Cortex of kidney (tissue), 1 donor: ENCODE measurements at places on chromosomes 4 and X.

DNA sequence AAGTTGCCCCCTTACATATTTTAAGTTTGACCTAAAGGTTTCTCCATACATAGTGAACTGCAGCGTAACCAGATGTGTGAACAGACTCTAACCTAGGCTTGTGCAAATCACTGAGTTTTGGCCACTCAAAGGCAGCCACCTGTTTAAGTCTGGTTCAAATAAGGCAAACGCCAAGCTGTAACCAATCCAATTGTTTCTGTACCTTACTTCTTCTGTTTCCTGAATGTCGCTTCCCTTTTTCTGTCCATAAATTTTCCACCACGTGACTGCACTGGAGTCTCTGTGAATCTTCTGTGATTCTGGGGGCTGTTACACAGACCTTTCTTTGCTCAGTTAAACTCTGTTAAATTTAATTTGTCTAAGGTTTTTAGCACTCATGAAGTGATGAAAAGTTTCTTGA lies 618.8 kb downstream of the GLUD2 start:
- DNase-seq, result no peak

- DNase-seq, result no peak
Observed at GRCh38 chr4:78612398-78613178, 61.0 kb downstream of the ANXA3 start.

- DNase-seq, result no peak
Observed at GRCh38 chrX:68196939-68197791, 236.1 kb downstream of the OPHN1 start.

- no peak for DNase-seq
Observed at GRCh38 chr4:14092741-14093140, 465.2 kb upstream of the BOD1L1 start.

DNA sequence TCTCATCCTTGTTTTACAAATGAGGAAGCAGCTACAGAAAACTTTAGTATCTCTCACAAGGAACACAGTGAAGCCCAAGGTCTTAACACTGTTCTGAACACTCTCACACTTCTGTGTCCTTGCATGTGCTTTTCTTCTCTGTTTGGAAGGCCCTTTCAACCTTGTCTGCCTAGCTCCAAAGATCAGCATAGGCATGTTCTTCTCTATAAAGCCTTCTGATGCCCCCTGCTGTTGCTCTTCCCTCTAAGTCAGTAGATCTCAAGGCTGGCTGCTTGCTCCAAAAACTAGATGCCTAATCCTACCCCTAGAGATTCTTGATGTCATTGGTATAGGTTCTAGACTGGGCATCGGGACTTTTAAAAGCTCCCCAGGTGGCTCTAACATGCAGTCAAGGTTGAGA lies 5.9 kb downstream of the APOO start:
- DNase-seq, result no peak

DNA sequence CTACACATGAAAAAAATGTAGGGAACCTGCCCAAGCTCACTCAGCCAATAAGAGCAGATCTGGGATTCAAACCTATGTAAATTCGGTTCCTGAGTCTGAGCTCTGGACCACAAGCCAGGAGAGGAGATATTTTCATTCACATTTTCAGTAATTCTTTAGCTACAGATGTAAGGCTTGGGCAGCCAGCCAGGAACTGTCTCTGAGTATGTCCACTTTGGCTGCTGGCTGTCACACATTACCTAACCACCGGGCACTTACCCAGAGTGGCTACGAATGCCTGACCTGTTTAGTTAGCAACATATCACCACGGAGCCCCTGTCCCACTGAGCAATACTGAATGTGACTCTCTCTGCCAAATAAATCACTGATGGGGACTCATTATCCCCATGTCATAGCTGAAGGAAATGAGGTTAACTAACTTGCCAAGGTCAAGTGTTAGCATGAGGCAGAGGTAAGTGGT lies 15.3 kb downstream of the USP46 start:
- DNase-seq, result no peak

DNA sequence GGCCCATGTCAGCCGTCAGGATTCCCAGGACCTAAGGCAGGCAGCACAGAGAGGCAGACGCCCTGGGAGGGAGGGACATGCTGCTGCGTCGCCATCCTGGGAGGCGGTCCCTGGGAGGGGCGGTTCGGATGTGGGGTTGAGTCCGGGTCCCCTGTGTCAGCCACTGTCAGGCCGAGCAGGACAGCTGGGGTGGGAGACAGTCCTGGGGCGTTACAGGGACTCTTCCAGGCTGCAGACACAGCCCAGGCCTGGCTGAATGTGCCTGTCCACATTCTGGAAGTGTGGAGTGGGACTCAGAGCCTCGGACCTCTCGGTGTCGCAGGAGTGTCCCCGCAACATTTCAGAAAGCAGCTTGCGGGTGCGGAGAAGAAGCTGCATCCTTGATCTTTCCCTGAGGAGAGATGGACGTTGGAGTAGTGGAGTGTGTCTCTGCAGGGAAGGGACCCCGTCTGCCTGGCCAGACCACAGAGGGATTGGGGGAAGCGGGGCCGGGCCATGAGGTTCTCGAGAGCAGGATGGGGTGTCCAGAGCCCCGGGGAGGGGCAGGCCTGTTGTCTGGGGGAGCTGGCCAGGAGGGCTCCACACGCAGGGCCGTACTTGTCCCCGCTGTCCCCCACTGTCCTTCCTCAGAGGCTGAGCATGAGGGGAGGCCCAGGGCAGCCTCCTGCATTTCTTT lies 6.1 kb downstream of the AKAP17A start:
- no peak for DNase-seq

DNA sequence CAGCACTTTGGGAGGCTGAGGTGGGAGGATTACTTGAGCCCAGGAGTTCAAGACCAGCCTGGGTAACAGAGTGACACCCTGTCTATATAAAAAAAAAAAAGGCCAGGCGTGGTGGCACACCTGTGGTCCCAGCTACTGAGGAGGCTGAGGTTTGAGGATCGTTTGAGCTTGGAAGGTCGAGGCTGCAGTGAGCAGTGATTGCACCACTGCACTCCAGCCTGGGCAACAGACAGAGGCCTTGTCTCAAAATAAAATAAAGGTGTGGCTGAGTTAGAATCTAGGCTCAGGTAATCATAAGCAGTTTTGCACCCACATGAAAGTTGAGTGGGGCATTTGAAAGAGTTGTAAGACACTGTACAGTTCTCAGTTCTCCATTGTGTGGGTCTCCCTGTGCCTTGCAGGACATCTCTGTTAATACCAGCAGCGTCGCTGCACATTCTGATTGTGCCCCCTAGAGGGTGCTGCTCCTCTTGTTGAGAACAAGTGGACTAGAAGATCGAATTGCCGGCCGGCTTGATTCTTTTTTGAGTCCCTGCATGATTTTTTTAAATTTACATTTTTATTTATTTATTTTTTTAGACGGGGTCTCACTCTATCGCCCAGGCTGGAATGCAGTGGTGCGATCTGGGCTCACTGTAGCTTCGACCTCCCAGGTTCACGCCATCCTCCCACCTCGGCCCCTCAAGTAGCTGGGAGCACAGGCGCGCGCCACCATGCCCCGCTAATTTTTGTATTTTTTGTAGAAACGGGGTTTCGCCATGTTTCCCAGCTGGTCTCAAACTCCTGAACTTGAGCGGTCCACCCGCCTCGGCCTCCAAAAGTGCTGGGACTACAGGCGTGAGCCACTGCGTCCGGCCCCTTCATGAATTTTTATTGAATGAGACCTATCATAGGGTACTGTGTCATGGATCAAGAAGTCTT lies 73.6 kb upstream of the RBMX start:
- DNase-seq, result no peak

GRCh38 chr4:174578366-174578765 lies 56.1 kb upstream of the HPGD start:
- DNase-seq, result no peak

- DNase-seq, result no peak
Observed at GRCh38 chr4:182776376-182777105, 140.6 kb downstream of the DCTD start.

DNA sequence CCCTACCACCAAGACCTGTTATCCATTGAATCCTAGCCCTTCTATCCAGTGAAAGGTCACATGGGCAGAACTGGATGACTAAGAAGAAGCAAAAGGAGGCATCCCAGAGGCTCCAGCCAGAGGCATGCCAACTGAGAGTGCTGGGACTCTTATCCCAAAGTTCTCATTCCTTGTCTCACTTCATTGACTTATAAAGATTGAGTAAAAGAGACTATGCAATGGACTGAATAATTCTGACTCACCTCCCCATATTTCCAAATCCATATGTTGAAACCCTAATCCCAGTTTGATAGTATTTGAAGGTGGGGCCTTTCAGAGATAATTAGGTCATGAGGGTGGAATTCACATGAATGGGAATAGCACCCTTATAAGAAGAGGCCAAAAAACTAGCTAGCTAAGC lies 131.4 kb downstream of the COL25A1 start:
- DNase-seq, result no peak

DNA sequence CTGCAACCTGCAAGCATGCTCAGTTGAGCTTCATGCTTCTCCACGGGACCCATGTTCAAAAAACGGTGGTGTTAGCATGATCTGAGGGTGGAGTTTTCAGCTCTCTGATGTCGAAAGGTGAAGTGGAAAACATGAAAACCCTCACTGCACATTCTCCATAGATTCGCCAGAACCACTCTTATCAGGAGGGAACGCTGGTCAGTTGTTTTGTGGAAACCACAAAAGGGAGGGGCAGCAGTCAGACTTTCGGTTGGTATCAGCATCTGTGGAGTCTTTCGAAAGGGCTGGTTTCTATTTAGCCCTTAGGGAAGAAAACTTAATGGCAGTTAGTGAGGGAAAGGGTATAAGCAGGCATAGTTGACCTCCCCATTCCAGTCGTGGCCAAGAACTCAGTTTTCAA lies 12.6 kb downstream of the PPA2 start:
- no peak for DNase-seq
